Peyer's patch (tissue), 4 donors: ENCODE measurements at places on chromosomes 5 and 9. TPM values are rescaled to one million over a fixed set of nuclear protein-coding genes. Genes with fewer than 3 reads are reported as not detected.

The CD72 gene
- total RNA-seq: 4.7 TPM

The GRXCR2 gene
- not detected for total RNA-seq

The FBP2 gene
- not detected for total RNA-seq

The C5orf34 gene
- total RNA-seq: 1.9 TPM

The TSSK1B gene
- total RNA-seq: not detected

DNA sequence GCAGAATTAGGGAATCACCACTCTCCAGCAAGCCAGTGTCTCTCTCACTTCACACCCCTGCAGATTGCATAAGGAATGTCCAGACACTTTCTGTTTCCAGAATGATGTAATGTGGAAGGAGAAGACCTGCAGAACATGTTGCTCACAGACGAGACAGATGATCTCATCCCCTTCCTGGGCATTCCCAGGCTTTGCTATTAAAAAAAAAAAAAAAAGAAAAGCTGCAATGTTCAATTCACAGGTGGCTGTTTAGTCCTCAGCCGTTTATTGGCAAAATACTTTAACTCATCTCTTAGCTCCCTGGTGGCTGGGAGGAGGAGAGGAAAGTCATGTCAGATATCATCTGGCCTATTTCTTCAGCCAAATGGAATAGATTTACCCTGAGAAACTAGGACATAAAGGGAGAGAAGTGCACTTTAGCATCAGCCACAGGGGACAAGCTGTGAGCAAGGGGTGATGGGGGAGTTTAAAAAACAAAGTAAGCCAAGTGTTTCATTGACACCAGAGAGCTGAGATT is 95.9 kb upstream of the TNC start:
- DNase-seq: no peak

DNA sequence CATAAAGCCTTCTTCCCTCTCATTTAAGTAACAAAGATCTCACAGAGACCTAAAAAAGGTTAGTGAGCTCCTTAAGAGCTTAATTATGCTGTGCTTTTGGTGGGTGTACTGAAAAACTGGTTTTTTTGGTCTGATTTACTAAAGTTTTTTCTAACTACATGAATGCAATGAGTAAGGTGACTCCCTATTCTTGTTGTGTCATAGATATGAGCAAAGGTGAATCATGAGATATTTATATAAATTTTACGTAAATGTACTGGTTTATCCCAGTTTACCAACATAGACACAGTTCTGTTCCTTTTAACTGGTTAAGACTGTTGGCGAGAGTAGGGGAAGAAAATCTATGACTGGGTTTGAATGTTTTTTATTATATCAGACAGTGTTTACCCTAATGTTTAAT is 250.5 kb downstream of the NR2F1-AS1 start:
- no peak for DNase-seq

DNA sequence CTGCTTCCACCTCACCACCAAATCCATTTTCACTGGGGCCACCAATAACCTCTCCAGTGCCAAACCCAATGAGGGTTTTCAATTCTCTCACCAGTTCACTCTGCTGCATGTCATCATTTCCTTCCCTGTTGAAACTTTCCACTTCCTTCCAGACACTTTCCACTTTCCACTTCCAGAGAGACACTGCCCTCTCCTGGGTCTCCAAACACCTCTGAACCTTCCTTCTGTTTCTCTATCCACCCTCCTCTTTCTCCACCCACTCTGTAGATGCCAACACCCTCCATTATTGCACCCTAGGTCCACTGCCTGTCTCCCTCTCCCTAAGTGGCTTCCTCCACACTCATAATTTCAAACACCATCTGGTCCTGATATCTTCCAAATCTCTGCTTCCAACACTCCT is 39.6 kb downstream of the PDE6A start:
- no peak for DNase-seq

GRCh38 chr5:59380350-59380951 is 513.1 kb downstream of the PDE4D start:
- no peak for DNase-seq

- no peak for DNase-seq
Measured at GRCh38 chr5:96350678-96351077, 82.4 kb downstream of the PCSK1 start.

DNA sequence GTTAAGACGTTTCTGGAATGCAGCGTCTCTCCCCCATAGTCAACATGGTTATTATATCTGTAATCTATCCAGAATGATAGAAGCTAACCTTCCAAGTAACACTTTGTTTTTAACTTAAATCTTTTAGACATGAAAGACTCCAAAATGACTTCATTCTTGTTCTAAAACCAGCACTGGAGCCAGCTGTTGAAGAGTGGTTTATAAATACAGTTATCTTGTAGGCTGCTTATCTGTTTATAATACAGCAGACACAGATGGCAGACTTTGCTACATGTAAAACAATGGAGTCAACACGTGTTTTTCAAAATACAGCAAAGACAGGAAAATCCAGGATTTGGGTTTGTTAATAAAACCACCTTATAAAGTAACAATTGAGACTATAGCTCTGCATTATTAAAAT is 48.8 kb upstream of the RETREG1 start:
- no peak for DNase-seq
